ENCODE measurements at places on chromosomes 1 and 21.

- peaks cover 29% of the 10 kb centered on the region for H3K27me3 ChIP-seq
- no peak for DNase-seq
- H3K36me3 ChIP-seq: no peaks in the 10 kb centered on the region
- no peak overlapping the region for H3K4me3 ChIP-seq
These were observed 36.6 kb downstream of the HUNK start for GRCh38 chr21:31909153-31910073.

DNA sequence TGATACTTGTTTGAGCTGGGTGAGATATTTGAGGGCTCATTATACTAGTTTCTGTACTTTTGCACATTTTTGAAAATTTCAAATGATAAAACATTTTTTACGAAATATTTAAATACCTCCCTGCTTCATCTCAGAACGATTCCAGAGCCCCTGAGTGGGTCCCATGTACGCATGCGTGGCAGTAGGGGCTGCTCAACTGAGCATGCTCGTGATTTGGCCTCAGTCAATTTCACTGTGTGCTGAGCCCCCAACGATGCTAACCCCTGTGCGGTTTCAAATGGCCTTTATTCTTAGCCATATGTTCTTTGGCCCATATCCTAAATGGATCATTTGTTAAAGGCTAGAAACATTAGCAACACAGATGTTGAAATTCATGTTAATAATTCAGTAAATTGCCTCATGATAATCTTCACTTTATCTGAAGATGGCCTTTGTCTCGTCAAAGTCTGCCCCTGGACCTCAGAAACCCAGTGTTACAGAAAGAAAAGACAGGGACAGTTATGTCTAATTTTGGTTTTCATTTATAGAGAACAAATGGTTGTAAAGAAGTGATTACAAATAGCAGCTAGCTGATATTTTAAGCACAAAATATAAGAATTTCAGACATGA lies 108.2 kb downstream of the MRPS6 start:
- DNase-seq: no peak
- no peak overlapping the region for H3K27ac ChIP-seq
- no peaks in the 10 kb centered on the region for H3K27me3 ChIP-seq
- H3K4me3 ChIP-seq: no peak overlapping the region

DNA sequence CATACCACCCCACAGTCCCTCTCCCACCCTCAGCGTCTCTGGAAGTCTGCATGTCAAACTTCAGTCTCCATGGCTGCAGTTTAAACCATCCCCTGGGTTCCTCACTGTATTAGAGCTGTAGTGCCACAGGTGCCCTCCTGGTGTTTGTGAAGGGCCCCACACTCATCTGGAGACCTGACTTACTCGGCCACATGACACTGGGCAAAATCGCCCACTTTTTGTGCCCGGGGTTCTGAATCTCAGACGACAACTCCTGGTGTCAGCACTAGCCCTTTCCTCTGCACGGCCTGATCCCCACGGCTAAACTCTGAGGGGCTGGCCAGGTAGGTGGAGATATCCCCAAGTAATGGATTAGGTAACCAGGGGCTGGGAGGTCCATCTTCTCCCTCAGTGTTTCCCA lies 6.5 kb downstream of the INKA2 start:
- H3K4me3 ChIP-seq: no peak overlapping the region
- H3K36me3 ChIP-seq: no peaks in the 10 kb centered on the region

DNA sequence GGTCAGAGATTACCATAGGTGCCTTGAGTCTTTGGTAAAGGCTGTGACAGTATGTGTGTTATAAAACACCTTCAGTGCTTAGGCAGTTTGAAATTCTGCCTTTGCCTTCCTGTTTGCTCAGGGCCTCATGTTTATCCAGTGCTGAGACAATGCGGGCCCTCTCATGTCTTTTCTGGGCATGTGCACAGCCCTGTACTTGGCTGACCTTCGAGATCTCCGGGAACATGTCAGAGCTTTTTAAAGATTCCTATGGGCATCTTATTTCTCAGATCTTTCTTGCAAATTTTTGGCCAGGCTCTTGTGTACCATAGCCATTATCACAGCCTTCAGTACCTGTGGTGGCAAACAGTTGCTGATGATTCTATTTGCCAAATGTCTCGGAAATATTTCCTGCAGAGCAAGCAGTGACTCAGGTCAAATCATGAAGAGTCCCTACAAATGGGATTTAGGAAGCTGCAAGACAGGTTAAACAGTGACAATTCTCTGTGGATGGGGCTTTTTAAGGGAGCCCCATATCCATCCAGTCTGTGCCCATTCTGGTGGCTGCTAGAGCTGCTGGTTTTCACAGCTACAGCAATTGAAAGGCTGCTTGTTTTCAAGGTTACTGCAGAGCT lies 42.1 kb downstream of the HOOK1 start:
- H3K4me1 ChIP-seq: no peaks in the 10 kb centered on the region
- peaks cover 10% of the 10 kb centered on the region for H3K36me3 ChIP-seq
- no peak for DNase-seq

GRCh38 chr1:182726912-182727311 lies 42.5 kb upstream of the RGS8 start:
- no peaks in the 10 kb centered on the region for H3K36me3 ChIP-seq
- no peak for DNase-seq
- peaks cover 15% of the 10 kb centered on the region for H3K27me3 ChIP-seq
- no peak overlapping the region for H3K27ac ChIP-seq
- no peak overlapping the region for H3K4me3 ChIP-seq

DNA sequence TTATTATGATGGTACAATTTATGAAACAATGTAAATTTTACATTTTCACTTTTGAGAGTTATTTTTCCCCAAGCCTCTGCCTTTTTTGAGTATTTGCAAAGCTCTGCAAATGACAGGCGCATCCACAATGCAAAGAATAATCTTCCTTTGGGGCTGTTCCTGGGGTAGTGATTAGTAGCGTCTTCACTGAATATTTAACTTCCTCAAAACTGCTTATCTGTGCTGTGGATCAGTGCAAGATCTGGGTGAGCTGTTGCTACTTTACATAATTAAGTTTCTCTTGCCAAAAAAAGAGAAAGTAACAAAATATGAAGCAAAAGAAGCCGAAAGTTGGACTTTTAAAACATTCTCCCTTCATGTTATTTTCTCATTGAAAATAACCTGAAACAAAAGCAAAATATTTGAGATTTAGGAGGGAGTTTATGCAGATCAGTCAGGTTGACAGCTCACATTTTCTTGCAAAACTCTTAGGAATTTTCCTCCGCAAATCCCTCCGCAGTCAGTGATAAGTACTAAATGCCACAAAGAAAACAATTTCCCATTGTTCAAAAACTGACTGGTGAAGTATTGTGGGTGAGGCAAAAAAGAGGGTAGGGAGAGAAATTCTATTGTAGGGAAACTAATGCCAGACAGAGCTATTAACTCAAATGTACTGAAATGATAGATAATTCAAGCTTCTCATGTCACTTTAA lies 276.4 kb upstream of the B3GALT2 start:
- DNase-seq: no peak
- H3K27ac ChIP-seq: no peak overlapping the region
- H3K4me3 ChIP-seq: peak overlapping the region; percentile 51
- H3K36me3 ChIP-seq: no peaks in the 10 kb centered on the region
- no peaks in the 10 kb centered on the region for H3K27me3 ChIP-seq
- peaks cover 35% of the 10 kb centered on the region for H3K4me1 ChIP-seq

DNA sequence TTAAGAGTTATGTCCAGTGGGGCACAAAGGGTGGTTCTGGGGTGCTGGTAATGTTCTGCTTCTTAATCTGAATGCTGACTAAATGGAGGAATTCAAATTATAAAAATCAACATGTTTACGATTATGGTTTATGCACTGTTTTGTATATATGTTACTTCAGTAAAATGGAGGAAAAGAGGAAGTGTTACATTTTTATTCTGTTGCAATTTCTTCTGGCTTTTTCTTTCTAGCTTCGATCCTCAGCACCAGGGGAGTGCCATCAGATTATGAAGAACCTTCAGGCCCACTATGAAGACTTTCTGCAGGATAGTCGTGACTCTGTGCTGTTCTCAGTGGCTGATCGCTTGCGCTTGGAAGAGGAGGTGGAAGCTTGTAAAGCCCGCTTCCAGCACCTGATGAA lies 105.5 kb downstream of the MACF1 start:
- peak overlapping the region; percentile 44 for H3K27ac ChIP-seq
- no peaks in the 10 kb centered on the region for H3K27me3 ChIP-seq
- no peaks in the 10 kb centered on the region for H3K4me1 ChIP-seq
- no peak overlapping the region for H3K4me3 ChIP-seq
- no peak for DNase-seq

DNA sequence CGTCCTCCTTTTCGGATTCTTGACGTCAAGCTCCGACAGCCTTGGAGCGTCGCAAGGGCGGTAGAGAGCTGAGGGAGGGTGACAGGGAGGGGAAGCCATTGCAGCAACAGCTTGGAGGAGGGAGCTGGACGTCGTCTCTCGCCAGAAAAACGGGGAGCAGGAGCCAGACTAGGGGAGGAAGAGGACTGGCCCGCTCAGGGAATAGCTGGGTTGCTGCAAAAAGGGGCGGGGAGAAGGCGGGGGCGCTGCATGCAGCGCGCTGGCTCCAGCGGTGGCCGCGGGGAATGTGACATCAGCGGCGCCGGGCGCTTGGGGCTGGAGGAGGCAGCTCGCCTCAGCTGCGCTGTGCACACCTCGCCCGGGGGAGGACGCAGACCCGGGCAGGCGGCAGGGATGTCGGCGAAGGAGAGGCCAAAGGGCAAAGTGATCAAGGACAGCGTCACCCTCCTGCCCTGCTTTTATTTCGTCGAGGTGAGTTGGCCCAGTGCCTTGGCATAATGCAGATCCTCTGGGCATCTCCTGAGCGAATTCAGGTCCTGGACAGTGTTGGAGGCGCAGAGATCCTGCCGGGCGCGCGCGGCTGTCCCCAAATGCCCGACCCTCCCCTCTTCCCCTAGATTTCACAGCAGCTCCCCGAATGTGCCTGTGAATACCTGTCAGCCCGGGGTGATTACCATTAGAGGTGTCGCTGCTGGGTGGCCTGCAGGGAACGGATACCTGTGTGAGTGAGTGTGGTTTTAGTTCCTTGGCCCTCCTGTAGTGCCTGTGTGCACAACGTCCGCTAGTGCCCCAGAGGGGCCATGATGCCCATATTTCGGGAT lies at the start of gene PLPPR4:
Gene PLPPR4 (plus strand): TSS at position 292 of the 821 bp plus-strand sequence. CDS start 102 bp downstream, at position 394.
- H3K4me3 ChIP-seq: peak within 1 kb of the TSS; percentile 13
- no peaks in the 10 kb centered on the region for H3K36me3 ChIP-seq
- no peak within 1 kb of the TSS for H3K27ac ChIP-seq
- DNase-seq: peak; percentile 32
- peaks cover 42% of the 10 kb centered on the region for H3K27me3 ChIP-seq

- no peaks in the 10 kb centered on the region for H3K4me1 ChIP-seq
- peaks cover 3% of the 10 kb centered on the region for H3K27me3 ChIP-seq
- DNase-seq: no peak
- no peaks in the 10 kb centered on the region for H3K36me3 ChIP-seq
These were observed 77.5 kb downstream of the PLPP3 start for GRCh38 chr1:56501888-56502287.

- H3K27ac ChIP-seq: no peak overlapping the region
- peaks cover 2% of the 10 kb centered on the region for H3K4me1 ChIP-seq
- H3K27me3 ChIP-seq: peaks cover 20% of the 10 kb centered on the region
- H3K4me3 ChIP-seq: no peak overlapping the region
- no peaks in the 10 kb centered on the region for H3K36me3 ChIP-seq
These were observed 369.1 kb downstream of the SIPA1L2 start for GRCh38 chr1:232260861-232261260.

DNA sequence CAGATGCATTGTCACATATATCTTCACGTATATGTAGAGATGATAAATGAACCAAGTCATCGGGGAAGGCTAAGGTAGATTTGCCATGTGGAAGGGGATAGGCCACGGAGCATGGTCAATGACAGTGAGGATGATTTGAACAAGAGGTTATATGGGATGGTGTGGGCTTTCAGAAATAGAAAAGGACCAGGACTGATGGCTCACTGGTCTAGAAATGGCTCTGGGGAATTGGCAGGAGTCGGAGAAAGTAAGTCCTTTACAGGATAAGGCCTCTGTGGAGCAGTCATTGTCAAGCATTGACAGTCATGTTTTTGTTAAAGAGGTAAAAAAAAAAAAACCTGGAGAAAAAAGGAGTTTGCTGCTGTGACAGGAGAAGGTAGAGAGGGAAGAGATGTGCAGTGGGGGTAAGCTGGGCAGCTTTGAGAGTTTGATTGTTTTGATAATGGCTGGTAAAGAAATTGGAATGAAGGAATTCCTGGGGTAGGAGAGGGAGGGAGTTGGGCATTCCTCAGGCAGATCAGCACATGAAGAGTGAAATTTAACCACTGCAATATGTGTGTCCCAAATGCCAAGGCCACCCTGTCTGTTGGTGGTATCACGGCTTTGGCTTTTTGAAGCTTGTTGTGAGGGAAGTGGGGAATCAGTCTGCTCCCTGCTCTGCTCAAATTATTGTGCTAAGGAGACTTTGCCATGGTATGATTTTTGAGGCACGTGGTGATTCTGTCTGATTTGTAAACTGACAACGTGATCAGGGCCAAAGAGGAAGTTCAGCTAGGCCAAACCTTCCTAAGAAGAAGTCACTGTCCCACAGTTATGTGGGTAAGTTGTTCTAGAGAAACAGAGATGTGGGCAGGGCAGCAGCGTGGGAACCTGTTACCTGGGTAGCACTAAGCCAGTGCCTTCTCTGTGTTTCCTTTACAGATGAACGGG lies 26.0 kb downstream of the MACF1 start:
- peak overlapping the region; percentile 59 for H3K27ac ChIP-seq
- H3K4me3 ChIP-seq: peak overlapping the region; percentile 27
- peak; percentile 42 for DNase-seq
- H3K4me1 ChIP-seq: peaks cover 53% of the 10 kb centered on the region
- H3K27me3 ChIP-seq: no peaks in the 10 kb centered on the region

GRCh38 chr1:29690156-29690555 lies 453.8 kb downstream of the PTPRU start:
- H3K4me3 ChIP-seq: no peak overlapping the region
- peaks cover 26% of the 10 kb centered on the region for H3K27me3 ChIP-seq
- peaks cover 14% of the 10 kb centered on the region for H3K4me1 ChIP-seq
- no peaks in the 10 kb centered on the region for H3K36me3 ChIP-seq

DNA sequence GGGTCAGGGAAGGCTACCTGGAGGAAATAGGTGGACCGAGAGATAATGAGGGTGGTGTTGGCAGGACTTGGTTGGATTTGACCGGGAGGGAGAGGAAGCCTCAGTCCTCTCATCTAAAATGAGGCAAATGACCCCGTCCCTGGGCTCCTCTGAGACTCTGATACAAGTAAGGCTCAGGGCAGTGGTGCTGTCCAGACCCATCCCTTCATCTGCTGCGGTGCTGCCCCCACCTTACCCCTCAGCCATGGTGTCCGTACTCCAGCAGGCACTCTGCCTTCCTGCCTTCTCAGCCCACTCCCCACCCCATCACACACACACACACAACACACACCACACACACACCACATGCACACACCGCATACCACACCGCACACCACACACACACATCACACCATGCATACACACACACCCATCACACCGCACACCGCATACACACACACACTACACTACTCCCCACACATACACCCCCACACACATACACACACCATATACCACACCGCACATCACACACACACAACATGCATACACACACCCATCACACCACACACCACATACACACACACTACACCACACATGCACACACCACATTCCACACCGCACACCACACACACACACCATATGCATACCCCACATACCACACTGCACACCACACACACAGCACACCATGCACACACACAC lies 29.4 kb upstream of the SLC26A9 start:
- H3K4me1 ChIP-seq: no peaks in the 10 kb centered on the region
- DNase-seq: no peak
- H3K27ac ChIP-seq: no peak overlapping the region
- no peak overlapping the region for H3K4me3 ChIP-seq
- H3K36me3 ChIP-seq: no peaks in the 10 kb centered on the region
- H3K27me3 ChIP-seq: no peaks in the 10 kb centered on the region
